ENCODE measurements at places on chromosomes 7 and 10.

DNA sequence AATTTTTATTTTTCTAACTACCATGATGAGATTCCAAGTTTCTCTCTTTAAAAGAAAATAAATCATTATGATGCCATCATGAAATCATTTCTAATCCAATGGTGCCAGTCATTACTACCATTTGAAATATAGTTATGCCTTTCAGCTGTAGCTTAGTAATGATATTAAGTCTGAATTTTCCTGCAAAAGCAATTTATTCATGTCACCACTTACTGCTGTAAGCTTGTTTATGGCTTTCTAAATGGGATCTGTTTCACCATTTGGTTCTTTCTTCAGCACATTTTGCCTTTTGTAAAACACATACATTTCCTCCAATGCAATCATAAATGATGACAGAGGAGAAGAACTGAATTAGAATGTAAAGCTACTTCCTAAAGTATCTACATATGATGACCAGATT is 130.5 kb downstream of the SEM1 start:
- DNase-seq = no peak

- no peak for DNase-seq
Measured at GRCh38 chr7:74020390-74020789, 7.6 kb upstream of the ELN start.

GRCh38 chr7:2495418-2496299 is 19.5 kb upstream of the GRIFIN start:
- no peak for DNase-seq

- DNase-seq = no peak
Measured at GRCh38 chr7:157813053-157813452, 476.2 kb downstream of the DNAJB6 start.

- DNase-seq = no peak
Measured at GRCh38 chr10:111493024-111493625, 416.3 kb downstream of the ADRA2A start.

DNA sequence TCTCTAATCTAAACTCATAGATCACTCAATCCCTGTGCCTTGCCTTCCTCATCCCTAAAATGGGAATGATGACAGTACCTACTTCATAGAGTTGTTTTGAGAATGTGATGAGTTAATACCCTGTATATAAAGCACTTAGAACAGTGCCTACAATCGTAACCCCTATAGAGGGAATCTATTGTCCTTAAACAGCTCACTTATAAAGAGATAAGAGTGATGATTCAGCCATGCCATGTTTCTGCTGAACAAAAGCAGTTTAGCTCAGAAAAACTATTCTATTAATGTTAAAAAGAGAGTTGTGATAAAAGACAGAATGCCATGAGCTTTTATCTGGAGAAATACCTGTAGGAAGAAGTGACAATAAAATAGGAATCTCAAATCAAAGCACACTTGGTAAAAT is 63.6 kb downstream of the CUBN start:
- DNase-seq = no peak

All from suppressor macrophage (primary cell).